ENCODE measurements at places on chromosomes 16 and 17. TPM values are rescaled to one million over a fixed set of nuclear protein-coding genes. Genes with fewer than 3 reads are reported as not detected.

- DNase-seq, result no peak
Observed at GRCh38 chr17:36464765-36465088, 21.8 kb upstream of the ZNHIT3 start.

GSG1L gene
- 0.21 TPM for total RNA-seq

- DNase-seq, result no peak
Observed at GRCh38 chr17:45296833-45297124, 20.0 kb downstream of the MAP3K14 start.

NOS2 gene
- total RNA-seq, result 0.23 TPM

- DNase-seq, result no peak
Observed at GRCh38 chr17:68011199-68011665, 15.0 kb upstream of the C17orf58 start.

DNA sequence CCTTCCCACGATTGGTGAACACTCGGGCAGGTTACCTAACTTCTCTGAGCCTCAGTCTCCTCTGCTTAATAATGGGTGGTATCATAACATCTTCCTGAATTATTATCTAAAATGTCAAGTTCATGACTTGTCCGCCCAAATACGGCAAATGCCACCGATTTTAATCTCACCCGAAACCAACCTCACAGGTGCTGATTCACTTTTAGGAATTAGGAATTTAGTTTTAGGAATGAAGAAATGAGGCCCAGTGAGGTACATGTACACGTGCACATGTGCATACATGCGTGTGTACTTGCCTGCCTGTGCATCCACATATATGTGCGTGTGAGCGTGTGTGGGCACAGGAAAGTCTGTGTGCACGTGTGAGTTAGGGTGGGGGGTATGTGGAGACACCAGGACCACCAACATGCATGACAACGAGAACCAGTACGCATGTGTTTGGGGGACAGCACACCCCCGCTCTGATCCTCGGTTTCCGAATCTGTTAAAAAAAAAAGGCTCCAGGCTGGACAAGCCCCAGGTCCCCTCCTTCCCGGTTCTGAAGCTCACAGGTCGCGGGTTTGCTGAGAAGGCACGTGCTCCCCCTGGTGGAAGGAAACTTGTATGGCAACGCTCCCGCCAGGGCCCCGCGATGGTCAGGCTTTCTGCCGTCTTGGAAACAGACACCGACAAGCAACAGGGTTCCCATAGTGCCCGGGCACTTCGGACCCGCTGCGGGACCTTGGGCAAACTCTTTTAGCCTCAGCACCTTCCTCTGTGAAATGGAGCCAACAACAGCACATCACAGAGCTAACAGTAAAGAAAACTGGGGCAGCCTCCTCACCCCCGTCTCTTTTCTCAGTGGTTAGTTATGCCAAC, 219.2 kb downstream of the RBFOX3 start:
- DNase-seq, result peak; percentile 85

TRIM72 gene
- total RNA-seq, result not detected

DNA sequence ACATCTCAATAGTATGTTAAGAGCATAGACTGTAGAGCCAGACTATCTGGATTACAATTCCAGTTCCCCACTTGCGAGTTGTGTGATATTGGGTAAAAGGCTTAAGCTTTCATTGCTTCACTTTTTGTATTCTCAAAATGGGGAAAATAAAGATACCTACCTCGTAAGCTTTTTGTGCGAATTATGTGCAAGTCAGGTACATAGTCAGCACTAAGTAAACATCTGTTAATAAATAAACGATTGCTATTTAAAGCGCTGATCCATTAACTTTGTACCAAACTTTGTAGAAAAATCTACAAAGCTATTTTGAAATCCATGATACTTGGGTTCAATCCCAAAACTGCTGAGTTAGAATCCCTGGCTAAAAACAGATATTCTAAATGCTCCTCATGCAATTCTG, 19.6 kb downstream of the ABCA6 start:
- no peak for DNase-seq

DNA sequence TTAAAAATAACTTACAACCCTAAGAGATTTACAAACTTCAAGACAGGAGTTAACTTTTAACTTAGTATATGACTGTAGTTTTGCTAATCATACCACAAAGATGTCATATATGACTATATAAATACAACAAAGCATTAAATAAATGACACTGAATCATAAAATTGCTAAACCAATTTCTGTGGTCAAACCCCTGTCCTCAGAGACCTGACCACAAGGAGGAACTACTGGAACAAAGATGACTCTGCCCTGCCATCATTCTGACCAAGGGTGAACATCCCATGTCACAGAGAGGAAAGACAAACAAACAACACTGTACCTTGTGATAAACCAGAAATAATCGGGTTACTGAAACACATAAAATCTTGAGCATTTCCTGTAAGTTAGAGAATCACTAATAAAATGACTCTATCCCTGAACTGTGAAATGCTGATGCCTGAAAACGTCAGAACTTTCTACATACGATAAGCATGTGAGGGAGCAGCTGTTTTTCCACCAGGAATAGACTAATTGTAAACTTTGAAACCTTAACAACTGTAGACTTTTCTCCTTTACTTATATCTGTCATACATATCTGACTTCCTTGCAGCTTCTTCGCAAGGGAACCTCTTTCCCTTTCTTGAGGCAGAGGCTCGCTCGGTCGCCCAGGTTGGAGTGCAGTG, 47.9 kb downstream of the WDR59 start:
- DNase-seq, result no peak
